Testis (tissue), 5 donors: ENCODE measurements at places on chromosomes 13 and 19. TPM values are rescaled to one million over a fixed set of nuclear protein-coding genes. Genes with fewer than 3 reads are reported as not detected.

GRCh38 chr13:20714563-20715329 is 11.2 kb downstream of the IL17D start:
- H3K4me3 ChIP-seq = no peak overlapping the region
- DNase-seq = peak; percentile 71
- peak overlapping the region; percentile 78 for H3K27ac ChIP-seq
- H3K27me3 ChIP-seq = no peaks in the 10 kb centered on the region
- peaks cover 11% of the 10 kb centered on the region for H3K4me1 ChIP-seq

- H3K4me3 ChIP-seq = no peak overlapping the region
- H3K36me3 ChIP-seq = no peaks in the 10 kb centered on the region
- H3K4me1 ChIP-seq = no peaks in the 10 kb centered on the region
Measured at GRCh38 chr19:57800696-57801095, 14.0 kb downstream of the ZNF552 start.

- DNase-seq = no peak
- peak within 1 kb of the TSS; percentile 72 for H3K4me3 ChIP-seq
- H3K27me3 ChIP-seq = no peaks in the 10 kb centered on the region
Measured at GRCh38 chr19:38264486-38265212, at the start of gene SPINT2. TSS of gene SPINT2 (plus strand) at chr19:38264573. CDS start at chr19:38264893, 320 bp downstream.

GRCh38 chr13:99288089-99288488 is 19.1 kb downstream of the GPR183 start:
- H3K4me3 ChIP-seq = no peak overlapping the region
- no peaks in the 10 kb centered on the region for H3K27me3 ChIP-seq
- peaks cover 55% of the 10 kb centered on the region for H3K4me1 ChIP-seq
- H3K36me3 ChIP-seq = no peaks in the 10 kb centered on the region

GRCh38 chr13:51848674-51849073 is 3.7 kb upstream of the TMEM272 start:
- H3K27me3 ChIP-seq = no peaks in the 10 kb centered on the region
- H3K36me3 ChIP-seq = no peaks in the 10 kb centered on the region
- H3K27ac ChIP-seq = no peak overlapping the region

DNA sequence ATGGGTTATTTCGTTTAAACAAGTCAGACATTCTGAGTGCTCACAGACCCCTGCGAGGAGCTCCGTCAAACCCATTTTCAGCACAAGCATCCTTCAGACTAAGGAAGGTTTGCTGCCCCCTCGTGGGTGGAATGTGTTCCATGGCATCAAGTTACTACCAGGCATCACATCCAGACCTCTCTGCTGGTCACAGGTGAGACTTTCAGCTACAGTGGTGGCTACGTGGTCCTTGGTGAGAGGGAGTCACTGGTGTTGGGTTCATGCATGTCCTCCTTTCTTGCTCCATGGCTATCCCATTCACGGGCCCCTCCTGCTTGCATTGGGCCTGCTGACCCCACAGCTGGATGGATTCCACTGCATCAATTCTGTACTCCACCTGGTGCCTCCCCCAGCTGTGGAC is 9.1 kb upstream of the LILRB5 start:
- peak; percentile 91 for DNase-seq
- no peaks in the 10 kb centered on the region for H3K36me3 ChIP-seq
- H3K27me3 ChIP-seq = no peaks in the 10 kb centered on the region
- H3K4me3 ChIP-seq = no peak overlapping the region
- H3K27ac ChIP-seq = no peak overlapping the region
- no peaks in the 10 kb centered on the region for H3K4me1 ChIP-seq

DNA sequence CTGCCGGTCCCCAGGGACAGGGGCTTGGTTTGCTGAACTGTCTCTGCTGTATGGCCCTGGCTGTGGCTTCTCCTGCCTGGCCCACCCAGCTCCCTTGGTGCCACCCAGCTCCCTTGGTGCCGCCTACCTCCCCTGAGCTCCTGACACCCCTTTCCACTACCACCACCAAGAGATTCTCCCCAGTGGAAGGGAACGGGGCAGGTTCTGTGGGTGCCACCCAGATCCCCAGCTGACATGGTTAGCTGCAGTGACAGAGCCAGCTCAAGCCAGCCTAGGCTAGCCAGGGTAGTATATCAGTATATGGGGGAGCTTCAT is 28.5 kb upstream of the POP4 start:
- H3K27me3 ChIP-seq = no peaks in the 10 kb centered on the region
- DNase-seq = no peak
- no peak overlapping the region for H3K4me3 ChIP-seq

DNA sequence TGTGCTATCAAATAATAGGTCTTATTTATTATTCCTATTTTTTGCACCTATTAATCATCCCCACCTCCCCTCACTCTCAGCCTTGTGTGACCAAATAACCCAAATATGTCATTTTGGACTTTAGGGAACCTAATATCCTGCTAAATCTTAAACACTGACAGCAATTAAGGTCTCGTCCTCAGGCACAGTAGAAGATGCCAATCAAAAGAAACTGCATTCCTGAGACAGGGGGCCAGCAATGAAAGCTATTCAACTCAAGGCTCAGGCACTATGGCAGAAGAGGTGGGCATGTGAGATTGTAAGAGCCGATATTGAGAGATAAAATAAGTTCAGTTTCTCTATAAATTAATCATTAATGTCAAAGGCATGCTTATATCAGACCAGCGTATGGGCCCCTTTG is 1437.7 kb upstream of the PCDH9 start:
- H3K4me1 ChIP-seq = no peaks in the 10 kb centered on the region
- no peak for DNase-seq
- no peaks in the 10 kb centered on the region for H3K27me3 ChIP-seq
- no peaks in the 10 kb centered on the region for H3K36me3 ChIP-seq

DNA sequence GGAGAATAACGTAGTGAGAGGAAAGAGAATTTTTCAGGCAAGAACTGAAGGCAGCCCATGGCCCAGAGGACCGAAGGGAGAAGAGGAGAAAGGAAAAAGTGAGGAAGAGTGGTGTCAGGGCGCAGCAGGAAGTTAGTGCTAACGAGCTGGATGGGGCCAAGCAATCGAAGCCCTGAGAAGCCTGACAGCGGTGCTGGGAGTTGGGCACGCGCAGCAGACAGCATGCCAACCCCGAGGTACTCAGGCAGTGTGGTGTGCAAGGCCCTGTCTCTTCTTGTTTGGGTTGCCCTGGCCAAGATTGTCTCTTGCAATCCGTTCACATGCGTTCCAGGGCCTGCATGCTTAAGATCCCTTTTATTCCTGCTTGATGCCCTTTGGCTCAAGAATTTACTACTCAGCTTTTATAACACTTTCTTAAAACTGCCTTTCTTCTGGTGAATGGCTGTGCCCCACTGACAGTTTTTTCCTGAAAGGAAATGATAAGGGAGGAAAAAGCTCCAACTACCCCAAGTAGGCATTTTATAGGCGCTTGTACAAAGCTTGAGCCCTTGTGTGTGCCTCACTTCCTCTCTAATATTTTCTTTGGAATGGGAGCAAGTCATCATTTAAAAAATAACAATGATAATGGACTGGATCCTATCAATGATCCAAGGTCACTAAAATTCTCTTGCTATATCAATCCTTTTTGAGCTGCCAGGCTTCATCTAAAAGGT is 115.4 kb downstream of the FLT1 start:
- DNase-seq = no peak
- no peaks in the 10 kb centered on the region for H3K36me3 ChIP-seq
- H3K27ac ChIP-seq = no peak overlapping the region
- H3K27me3 ChIP-seq = no peaks in the 10 kb centered on the region

GRCh38 chr13:77811381-77811780 is 107.2 kb downstream of the EDNRB start:
- no peak for DNase-seq
- no peaks in the 10 kb centered on the region for H3K36me3 ChIP-seq
- no peaks in the 10 kb centered on the region for H3K27me3 ChIP-seq
- H3K27ac ChIP-seq = no peak overlapping the region

DNA sequence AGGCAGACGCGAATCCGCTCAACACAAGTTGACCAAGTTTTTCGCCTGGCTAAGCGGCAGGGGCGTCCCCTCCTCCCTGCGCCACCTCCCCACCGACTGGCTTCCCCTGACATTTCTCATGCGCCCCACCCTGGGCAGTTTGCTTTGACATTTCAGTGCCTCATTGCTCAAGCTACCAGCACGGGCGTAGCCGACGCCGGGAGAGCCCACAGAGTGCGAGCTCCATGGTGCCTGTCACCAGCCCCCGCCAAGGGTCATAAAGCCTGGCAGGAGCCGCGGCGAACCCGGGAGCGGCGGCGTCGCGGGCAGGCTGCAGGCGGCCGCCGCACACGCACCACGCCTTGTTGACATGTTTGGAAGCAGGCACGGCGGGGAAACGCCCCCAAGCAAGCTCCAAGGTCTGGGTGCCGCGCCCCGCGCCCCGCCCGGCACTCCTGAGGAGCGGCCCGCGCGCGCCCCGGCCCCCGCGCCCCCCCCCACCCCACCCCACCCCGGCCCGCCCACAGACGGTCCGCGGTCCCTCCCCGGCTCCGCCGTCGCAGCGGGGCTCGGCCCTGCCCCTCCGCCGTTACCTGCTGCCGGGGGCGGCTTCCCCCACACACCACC is 601 bp downstream of the FBXL3 start:
- H3K36me3 ChIP-seq = no peaks in the 10 kb centered on the region
- peaks cover 31% of the 10 kb centered on the region for H3K4me1 ChIP-seq
- no peaks in the 10 kb centered on the region for H3K27me3 ChIP-seq
- peak; percentile 91 for DNase-seq
- H3K27ac ChIP-seq = peak overlapping the region; percentile 97

The C19orf67 gene
- total RNA-seq = 12.7 TPM

The CEACAM1 gene
- total RNA-seq = 13.7 TPM

The PBX4 gene
- 28.3 TPM for total RNA-seq

The CGB3 gene
- not detected for total RNA-seq

The OBI1 gene
- 27.9 TPM for total RNA-seq
